Endothelial cell (in vitro differentiated cells): ENCODE measurements at places on chromosomes 5 and 9.

DNA sequence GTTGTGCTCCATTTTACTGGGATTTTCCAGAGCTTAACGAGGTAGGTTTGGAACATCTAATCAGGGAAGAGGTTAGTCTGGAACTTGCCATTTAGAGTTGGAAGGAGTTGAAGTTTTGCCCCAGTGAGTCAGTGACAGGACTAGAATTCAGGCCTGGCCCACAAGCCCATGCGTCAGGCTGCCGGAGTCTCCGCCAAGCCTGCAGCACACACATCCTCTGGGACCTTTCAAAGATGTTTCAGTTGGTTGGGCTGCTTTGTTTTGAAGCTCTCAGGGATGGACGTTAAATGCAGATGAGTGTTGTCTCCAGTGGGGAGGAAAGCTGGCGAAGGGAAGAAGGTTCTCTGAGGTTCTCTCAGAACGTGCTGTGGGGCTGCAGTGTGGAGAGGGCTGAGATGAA, 147.0 kb downstream of the PSAT1 start:
- no peak for DNase-seq
- no peak overlapping the region for H3K4me3 ChIP-seq
- peaks cover 6% of the 10 kb centered on the region for H3K36me3 ChIP-seq
- peaks cover 10% of the 10 kb centered on the region for H3K4me1 ChIP-seq
- H3K27ac ChIP-seq = no peak overlapping the region
- H3K27me3 ChIP-seq = peaks cover 3% of the 10 kb centered on the region

GRCh38 chr9:38346811-38347210, 45.7 kb upstream of the ALDH1B1 start:
- H3K27ac ChIP-seq = no peak overlapping the region
- H3K27me3 ChIP-seq = peaks cover 9% of the 10 kb centered on the region
- no peak for DNase-seq
- peaks cover 6% of the 10 kb centered on the region for H3K36me3 ChIP-seq

DNA sequence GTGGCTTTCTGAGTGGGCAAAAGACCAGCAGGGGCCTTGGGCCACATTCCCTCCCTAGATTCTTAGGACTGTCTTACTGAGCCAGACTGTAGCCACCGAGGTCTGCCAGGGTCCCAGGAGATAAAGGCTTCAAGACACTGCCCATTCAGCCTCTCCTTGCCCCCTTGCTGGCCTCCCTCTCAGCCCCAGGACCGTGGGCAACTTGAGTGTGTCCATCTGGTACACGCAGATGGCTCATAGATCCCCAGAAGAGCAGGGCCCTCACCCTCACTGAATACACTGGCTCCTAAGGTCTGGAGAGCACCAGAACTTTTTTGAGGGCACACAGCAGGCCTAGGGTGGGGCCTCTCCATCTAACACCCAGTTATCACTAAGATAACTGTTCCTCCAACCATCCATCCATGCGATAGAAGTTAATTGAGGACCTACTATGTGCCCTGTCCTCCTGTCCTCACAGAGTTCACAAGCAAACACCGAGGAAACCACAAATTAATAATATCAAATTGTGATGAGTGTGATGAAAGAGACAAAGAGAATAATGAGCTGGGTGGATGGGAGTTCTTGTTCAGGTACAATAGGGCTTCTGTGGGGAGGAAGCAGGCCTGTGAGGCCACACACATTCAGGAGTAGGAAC, 4.9 kb upstream of the PDGFRB start:
- H3K27me3 ChIP-seq = peaks cover 18% of the 10 kb centered on the region
- H3K27ac ChIP-seq = no peak overlapping the region
- peaks cover 24% of the 10 kb centered on the region for H3K4me1 ChIP-seq
- H3K4me3 ChIP-seq = no peak overlapping the region

DNA sequence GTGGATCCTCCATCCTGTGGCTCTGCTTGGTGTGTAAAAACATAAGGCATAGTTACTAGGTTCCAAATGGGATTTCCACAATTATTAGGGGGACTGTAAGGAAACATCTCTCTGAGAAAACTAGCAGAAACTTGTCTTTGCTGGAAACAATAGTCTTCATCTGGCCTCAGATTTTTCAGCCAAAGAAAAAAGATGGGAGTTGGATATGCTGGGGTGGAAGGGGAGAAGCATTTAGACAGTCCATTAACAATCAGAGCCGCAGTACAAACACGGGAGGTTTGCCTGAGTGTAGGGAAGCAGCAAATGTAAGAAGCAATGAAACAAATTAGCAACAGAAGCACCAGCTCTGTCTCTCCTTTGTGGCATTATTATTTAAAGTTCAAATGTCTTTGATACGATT, 402.7 kb upstream of the ZNF608 start:
- H3K4me1 ChIP-seq = peaks cover 10% of the 10 kb centered on the region
- H3K4me3 ChIP-seq = no peak overlapping the region
- no peak overlapping the region for H3K27ac ChIP-seq
- H3K27me3 ChIP-seq = no peaks in the 10 kb centered on the region
- DNase-seq = no peak

- peaks cover 3% of the 10 kb centered on the region for H3K27me3 ChIP-seq
- H3K36me3 ChIP-seq = no peaks in the 10 kb centered on the region
- H3K4me3 ChIP-seq = no peak overlapping the region
- H3K27ac ChIP-seq = no peak overlapping the region
- no peak for DNase-seq
- peaks cover 3% of the 10 kb centered on the region for H3K4me1 ChIP-seq
Observed at GRCh38 chr5:158992037-158992740, 107.5 kb downstream of the EBF1 start.

GRCh38 chr5:28463728-28464127, 1425.3 kb upstream of the CDH9 start:
- DNase-seq = no peak
- H3K4me3 ChIP-seq = no peak overlapping the region
- peaks cover 4% of the 10 kb centered on the region for H3K27me3 ChIP-seq
- no peaks in the 10 kb centered on the region for H3K36me3 ChIP-seq
- H3K27ac ChIP-seq = no peak overlapping the region
